ENCODE measurements at places on chromosomes 7 and 10.

GRCh38 chr7:105637755-105638154 lies 56.5 kb upstream of the EFCAB10 start:
- no peak for DNase-seq

DNA sequence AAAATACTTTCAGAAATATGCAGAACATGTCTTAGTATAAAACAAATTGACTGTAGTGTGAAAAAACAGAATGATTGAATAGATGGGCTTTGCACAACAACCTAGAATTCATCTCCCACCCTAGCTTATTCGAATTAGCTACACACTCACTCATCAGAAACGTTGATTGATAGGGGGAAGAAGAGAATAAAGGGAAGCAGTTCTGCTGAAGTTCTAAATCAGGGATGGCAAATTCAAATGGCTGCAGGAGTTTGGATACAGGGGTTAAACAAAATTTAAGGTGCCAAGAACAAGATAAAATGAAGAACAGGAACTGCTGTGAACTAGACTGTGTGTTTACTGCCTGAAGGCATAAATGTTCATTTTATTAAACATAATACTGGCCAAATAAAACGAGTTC lies 9.0 kb downstream of the CD36 start:
- no peak for DNase-seq

GRCh38 chr10:6200734-6201515 lies 1.8 kb upstream of the PFKFB3 start:
- DNase-seq = peak; percentile 18

DNA sequence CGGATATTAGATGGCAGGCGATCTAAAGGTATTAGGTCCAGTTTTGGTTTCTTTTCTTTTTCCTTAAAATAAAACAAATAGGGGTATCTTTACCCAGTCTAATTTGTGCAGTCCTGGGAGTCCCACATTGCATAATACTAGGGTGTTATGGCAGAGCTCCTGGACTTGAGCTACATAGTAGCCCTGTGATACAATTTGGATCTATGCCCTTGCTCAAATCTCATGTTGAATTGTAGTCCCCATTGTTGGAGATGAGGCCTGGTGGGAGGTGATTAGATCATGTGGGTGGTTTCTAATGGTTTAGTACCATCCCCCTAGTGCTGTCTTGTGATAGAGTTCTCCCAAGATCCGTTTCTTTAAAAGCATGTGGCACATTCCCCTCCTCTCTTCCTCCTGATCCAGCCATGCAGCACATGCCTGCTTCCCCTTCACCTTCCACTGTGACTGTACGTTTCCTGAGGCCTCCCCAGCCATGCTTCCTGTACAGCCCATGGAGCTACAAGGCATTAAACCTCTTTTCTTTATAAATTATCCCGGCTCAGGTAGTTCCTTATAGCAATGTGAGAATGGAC lies 141.9 kb downstream of the RPS24 start:
- no peak for DNase-seq

DNA sequence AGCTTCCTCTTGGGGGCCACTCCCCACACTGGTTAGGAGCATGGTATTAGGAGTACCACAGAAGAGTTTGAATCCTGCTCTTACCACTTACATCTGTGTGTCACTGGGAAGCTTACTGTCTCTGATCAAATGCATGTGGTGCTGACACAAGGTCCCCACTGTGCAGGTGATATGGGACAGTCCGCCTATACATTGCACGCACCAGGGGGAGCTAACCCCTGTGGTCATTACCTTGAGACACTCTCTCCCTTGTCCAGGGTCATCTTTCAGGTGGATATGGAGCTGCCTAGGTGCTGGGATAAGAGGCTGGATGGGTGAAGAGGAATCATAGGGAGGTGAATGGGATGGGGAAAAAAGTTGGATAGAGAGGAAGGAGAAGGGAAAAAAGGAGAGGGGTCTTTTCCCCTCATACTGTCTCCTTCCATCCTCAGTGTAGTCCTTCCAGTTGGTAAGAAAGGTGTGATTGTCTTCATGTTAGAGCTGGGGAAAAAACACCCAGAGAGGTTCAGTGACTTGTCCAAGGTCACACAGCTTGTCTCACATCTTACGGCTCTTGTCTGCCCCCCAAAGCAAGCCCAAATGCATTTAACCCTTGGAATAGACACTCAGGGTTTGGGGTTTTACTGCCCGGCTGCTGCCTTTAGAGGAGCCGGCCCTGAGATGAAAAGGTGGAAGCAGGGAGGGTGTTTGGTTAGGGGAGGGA lies 125.9 kb downstream of the CDH23 start:
- DNase-seq = no peak

DNA sequence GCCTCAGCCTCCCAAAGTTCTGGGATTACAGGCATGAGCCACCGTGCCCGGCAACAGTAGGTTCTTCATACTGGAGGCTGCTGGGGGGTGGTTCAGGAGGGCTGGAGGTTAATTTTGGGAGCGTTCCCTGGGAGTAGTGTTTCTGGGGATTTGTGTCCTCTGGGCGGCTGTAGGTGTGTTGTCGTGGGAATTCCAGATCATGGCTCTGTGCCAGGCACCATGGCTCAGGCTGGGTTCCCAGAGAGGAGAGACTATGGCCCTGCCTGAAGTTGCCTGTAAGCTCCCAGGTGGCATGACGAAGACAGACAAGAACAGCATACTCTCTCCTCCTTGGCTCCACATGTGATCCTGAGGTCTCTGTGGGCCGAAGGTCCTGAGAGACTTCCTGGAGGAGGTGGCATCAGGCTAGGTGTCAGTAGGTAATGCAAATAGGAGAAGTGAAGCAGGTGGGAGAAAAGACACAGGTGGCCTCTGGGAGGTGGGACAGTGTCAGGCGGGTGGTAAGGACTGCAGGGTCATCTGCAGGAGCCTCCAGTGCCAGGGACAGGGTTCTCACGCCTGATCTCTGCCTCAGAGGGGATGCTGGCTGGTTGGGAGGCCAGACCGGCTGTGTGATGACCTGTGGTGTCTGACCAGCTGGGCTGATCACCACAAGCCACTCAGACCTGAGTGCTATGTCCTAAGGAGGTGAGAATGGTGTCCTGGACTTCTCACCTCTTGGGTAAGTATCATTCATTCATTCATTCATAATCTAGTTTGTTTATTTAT lies 18.7 kb downstream of the CLIP2 start:
- DNase-seq = no peak

DNA sequence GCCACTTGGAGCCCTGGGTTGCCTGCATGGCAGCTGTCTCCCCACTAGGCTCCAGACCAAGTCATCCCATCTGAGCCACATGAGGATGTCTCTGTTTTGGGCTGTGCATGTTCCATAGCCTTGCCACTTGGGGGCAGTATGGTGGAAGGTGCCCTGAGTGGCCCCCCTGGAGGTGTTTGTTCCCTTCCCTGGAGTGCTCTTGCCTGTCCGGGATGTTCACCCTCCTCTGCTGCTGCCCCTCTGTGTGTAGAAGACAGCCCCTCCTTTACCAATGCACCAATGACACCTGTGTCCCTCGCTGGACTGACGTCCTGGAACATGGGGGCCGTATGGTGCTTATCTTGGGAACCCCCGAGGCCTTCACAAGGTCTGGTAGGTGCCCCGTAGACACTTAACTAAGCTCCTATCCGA lies 100.2 kb downstream of the ACTR3B start:
- no peak for DNase-seq
